ENCODE measurements at places on chromosomes 1 and 21.

DNA sequence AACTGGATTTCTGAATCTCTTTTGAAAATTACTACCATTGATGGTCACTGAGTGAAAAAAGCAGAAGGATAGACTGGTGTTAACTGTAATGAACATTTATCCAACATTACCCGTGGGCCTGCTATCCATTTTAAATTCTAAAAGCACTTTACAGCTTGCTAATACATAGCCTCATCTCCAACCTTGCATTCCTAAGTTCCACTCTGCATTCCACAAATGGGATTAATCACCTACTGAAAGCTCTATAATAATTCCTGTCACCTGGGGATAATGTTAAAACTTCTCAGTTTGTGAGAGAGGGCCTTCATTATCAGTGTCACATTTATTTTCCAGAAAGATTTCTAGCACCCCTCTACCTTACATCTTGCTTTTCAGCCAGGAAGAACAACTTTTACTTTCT lies 38.2 kb downstream of the PTPRC start:
- no peak for DNase-seq

DNA sequence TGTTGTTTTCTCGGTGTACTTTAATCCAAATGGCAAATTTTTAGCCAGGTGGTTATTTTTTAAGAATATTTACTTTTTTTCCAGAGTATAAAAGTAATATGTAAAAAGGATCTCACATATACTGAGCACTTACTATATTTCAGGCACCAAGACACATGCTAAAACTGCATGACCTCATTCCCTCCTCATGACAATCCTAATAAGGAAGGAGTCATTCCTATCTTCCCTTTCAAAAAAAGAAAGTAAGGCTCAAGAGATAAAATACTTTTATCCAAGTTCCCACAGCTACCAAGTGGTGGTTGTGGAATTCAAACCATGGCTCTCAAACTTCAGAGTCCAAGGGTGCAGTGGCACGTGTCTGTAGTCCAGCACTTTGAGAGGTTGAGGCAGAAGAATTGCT lies 19.4 kb downstream of the ATP2B4 start:
- no peak for DNase-seq

DNA sequence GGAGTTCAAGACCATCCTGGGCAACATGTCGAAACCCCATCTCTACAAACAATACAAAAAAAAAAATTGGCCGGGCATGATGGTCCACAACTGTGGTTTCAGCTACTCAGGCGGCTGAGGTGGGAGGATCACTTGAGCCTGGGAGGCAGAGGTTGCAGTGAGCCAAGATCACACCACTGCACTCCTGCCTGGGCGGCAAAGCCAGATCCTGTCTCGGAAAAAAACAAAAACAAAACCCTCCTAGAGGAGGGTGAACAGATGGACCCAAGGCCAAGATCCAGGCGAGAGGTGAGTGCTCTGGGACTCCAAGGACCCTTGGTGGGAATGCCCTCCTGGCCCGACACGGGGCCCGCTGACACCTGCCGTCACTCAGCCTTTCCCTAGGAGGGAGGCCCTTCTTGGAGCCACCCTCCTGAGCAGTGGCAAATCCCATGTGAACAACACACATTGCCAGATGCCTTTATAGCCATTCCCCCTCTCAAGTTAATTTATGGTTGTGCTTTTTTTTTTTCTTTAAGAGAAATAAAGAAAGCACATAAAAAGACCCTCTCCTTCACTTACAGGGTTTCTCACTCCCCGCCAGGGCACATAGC lies 380 bp downstream of the TFF2 start:
- DNase-seq: no peak

- DNase-seq: no peak
Observed at GRCh38 chr1:208007938-208008342, 97.0 kb upstream of the CD34 start.

- DNase-seq: no peak
Observed at GRCh38 chr1:212819726-212820125, 27.7 kb downstream of the SPATA45 start.

DNA sequence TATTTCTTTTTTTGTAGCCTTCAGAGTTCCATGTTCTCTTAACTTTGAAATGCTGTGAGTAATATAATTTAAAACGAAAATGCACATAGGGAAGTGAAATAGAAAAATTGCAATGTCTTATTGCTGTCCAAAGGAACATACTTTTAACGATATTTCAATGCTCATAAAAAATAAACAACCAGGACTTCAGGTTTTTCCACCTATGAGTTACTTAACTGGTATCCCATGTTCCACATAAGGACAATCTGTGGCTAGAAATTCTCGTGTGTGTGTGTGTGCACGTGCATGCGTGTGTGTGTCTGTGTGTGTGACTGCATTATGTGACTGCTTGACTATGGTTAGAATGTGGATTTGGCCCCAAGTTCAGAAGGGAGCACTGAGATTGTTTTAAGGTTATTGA lies 200.8 kb upstream of the ADGRL4 start:
- DNase-seq: no peak

- DNase-seq: no peak
Observed at GRCh38 chr1:63612971-63613370, 19.8 kb downstream of the PGM1 start.

GRCh38 chr21:29953072-29953471 lies 13.3 kb upstream of the GRIK1 start:
- no peak for DNase-seq

GRCh38 chr21:43916691-43917514 lies 51.9 kb downstream of the AGPAT3 start:
- DNase-seq: no peak

GRCh38 chr1:191343816-191344215 lies 814.4 kb upstream of the RGS18 start:
- DNase-seq: no peak

- DNase-seq: no peak
Observed at GRCh38 chr1:6743189-6744101, 41.8 kb upstream of the CAMTA1 start.

DNA sequence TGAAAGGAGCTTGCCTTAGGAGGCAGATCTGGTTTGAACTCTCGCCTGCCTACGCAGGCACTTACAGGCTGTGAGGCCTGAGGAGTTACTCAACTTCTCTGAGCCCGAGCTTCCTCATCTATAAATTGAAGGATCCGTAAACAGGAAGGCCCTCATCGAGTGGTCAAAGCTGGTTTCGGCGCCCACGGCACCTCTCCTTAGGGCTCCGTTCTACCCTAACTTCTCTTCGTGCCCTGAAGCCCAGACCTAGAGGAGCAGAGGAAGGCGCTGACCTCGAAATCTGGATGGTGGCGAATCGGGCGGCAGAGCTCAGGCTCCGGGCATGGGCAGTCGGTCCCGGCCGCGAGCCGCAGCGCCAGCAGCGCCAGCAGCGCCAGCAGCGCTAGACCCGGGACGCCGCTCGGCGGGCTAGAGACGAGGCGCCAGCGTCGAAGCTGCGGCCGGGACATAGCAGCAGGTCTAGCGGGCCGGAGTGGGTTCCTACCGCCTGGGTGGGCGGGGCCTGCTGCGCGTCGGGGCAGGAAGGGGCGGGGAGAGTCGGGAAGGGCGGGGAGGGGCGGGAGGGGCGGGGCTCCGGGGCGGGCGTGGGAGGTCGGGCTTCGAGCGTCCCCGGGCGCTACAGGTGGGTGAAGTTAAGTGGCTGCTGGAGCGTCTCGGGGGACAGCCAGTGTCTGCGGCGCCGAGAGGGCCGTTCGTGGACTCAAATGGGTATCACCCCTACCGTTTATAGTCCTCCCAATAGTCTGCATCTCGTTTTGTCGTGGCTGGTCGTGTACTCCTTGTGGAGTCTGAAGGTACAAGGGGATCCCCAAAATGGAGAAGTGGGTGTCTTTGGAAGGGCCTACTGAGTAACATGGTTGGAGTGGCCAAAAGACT lies at the start of gene CTBS:
TSS of gene CTBS (minus strand) at position 474 of the 876 bp plus-strand sequence. CDS start at position 449, 25 bp downstream.
- peak; percentile 67 for DNase-seq

DNA sequence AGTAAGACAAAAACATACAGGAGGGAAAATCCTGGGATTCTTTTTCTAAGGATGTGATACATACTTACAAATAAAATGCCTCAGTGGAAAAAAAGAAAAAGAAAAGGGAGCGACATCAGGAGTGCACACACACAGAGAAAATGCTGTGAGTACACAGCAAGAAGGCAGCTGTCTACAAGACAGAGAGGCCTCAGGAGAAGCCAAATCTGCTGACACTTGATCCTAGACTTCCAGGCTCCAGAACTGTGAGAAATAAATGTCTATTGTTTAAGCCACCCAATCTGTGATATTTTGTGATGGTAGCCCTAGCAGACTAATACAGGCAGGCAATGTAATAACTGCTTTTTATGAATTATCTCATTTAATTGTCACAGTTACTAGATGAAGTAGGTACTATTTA lies 17.0 kb upstream of the TRIM45 start:
- no peak for DNase-seq

DNA sequence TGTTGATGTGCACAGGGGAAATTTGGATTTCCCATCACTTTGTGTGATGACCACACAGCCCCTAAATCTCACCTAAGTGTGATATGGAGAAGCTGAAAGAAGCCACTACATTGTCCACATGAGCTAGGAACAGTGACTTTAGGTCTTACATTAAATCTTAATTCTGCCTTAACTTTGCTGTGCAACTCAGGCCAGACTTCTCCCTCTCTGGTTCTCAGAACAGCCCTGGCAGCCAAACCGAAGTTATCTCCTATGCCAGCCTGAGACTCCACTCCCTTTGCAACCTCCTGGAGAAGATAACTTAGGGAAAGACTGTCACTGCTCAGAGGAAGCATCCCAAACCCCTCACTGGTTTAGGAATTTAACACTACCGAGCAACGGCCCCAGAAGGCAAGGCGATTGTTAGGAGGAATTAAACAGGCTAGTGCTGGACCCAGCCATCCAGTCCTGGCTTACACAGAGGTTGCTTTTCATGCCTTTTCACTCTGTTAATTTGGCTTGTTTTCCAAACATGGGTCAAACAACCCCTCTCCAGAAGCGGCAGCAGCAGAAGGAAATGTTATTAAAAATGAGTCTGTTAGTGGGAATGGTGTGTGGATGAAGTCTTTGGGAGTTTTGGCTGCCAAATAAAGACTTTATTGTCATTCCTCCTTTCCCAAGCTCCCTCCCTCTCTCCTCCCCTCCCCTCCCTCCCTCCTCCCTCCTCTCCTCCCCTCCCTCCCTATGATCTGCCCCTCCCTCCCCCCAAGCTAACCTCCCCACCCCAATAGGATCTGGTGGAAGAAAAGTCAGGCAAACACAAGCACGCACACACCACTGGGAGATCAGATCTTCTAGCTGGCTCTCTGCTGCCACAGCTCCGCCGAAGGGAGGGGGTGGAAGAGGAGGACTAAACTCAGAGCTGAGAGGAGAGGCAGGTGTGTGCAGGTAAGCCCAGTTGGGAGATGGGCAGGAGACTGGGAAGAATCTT lies at the start of gene PRELP:
TSS of gene PRELP (plus strand) at position 795 of the 970 bp plus-strand sequence. CDS start 7,379 bp downstream, outside the sequence.
- no peak for DNase-seq

GRCh38 chr1:173864179-173864867 lies 3.5 kb downstream of the GAS5 start:
- no peak for DNase-seq

GRCh38 chr1:22362626-22363402 lies 88.8 kb upstream of the ZBTB40 start:
- no peak for DNase-seq

DNA sequence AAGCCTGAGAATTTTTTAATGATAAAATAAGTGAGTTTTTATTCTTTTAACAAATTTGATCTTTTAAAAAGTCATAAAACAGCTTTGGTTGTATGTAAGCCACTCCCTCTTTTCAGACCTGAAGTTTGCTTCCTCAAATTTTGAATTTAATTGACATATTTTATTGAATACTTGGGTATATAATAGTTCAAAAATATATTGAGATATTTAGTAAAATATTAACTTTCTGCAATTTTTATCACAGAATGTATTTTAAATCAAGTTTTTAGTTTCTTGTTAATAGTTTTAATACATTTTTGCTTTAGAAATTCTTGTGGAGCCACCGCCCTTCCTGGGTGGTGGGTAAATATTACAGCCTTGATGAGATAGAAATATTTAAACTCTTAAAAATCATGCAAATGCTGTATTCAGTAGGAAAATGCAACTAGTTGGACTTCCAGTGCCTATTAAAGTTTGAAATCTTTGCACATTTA lies 867 bp downstream of the PTPRC start:
- DNase-seq: no peak

DNA sequence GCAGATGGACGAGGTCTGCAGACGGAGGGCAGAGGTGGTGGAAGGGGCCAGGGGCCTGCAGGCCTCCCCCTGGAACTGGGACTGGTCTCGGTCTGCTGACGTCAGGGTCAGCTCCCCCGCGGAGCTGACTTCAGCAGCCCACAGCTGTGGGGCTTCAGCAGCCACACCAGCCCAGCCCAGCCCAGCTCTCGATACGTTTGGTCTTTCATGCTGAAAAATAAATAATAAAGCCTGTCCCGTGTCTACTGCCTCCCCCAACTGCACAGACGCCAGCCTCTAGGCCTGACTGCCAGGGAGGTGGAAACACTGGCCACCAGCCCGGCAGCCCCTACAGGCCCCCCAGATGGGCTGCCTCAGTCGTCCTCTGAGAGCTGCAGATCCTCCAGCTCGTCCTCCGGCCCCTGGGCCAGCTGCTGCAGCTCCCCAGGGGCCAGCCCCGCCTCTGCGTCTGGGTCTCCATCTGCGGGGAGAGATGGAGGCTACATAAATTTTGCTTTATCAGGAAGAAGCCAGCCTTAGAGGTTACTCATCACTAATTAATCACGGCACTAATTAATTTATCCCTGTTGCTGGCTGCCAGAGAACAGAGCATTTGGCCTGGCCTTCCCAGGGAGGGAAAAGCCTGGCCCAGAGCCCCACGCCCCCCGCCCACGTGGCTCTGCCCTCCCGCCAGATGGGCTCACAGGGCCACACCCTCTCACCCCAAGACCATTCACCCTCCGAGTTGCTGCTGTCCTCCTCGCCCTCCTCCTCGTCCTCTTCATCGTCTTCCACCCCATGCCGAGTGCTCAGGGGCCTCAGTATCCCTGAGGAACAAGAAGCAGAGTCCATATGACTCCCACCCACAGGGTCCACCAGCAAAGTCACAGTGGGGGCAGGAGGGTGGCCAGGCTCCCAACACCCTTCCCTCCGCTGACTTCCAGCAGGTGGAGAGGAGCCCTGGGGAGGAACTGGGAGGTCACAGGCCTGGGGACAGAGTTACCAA lies 14.4 kb downstream of the NOC2L start:
- no peak for DNase-seq

DNA sequence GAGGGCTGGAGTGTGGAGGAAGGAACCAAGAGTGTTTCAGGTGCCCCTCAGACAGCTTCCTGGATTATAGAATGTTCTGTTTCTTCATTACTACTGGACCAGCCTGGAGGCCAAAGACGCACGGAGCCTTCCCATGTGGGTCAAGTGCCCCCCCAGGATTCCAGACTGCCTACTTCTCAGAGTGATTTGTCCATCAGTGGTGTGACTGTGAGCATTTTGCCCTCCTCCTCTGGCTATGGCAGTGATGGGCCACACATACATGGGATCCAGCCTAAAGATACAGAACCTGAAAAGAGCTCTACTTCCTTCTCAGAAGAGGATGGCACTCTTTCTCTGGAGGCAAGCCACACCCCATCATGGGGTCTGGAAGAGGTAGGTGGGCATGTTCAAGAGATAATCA lies 64.9 kb downstream of the MACF1 start:
- no peak for DNase-seq

All from activated CD4-positive, CD25-positive, alpha-beta regulatory T cell treated with anti-CD3 and anti-CD28 coated beads, Interleukin-2, amount 50 U/mL, for 16 hours (primary cell).